ENCODE measurements at places on chromosomes 16 and 17. TPM values are rescaled to one million over a fixed set of nuclear protein-coding genes. Genes with fewer than 3 reads are reported as not detected.

The SLC6A4 gene
- not detected for total RNA-seq

The TNP2 gene
- not detected for total RNA-seq

The SLC52A1 gene
- not detected for total RNA-seq

The MAF gene
- total RNA-seq, result 36.2 TPM

The NPIPB6 gene
- 2.3 TPM for total RNA-seq

The HOXB2 gene
- 4.9 TPM for total RNA-seq

The HSF4 gene
- total RNA-seq, result 26.1 TPM

The DPEP1 gene
- not detected for total RNA-seq

The GABARAP gene
- total RNA-seq, result 195 TPM

The KSR1 gene
- total RNA-seq, result 19.4 TPM

The NKIRAS2 gene
- 12.5 TPM for total RNA-seq

The LAT gene
- total RNA-seq, result 156 TPM

The ABCC11 gene
- not detected for total RNA-seq

The CLEC18B gene
- total RNA-seq, result 1.1 TPM

The COQ9 gene
- total RNA-seq, result 7.0 TPM

The CDH5 gene
- not detected for total RNA-seq

The MON1B gene
- 52.3 TPM for total RNA-seq

The TM4SF5 gene
- total RNA-seq, result not detected

The KCTD19 gene
- not detected for total RNA-seq

The IKZF3 gene
- total RNA-seq, result 39.7 TPM

The ZNF18 gene
- 11.4 TPM for total RNA-seq

Data from CD4-positive, alpha-beta T cell (primary cell).